Activated CD8-positive, alpha-beta memory T cell treated with anti-CD3 and anti-CD28 coated beads for 4 hours (primary cell): ENCODE measurements at places on chromosomes 5 and 9.

DNA sequence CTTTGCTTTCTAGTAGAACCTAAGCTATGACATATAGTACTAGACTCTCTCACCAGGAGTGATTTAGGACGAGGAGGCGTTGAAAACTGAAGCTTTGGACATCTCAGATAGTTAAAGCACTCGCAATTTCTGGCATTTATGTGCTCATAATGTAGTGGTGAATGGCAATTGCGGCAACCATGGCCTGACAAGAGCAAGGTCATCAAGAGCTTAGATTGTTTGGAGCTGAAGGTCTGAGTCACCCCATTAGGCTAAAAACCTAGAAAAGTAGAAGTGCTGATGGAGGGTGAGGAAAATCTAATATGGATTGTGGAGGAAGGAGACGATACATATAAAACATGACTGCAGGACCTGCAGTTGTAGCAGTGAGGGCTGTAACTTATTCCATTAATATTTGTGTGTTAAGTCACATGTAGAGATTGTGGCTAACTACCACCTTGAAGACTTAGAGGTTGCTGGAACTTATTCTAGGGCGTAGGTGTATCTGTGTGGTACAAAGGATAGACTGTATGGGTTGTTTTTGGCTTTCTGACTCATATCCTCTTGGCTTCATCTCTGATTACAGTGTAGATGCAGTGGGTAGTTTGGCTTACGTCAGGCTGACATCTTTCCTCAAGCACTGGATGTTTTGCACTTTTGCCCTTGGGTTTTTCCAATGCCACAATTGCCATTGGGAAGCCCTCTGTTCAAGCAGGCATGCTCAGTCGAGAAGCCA, 138.9 kb upstream of the CDKN2B start:
- no peak for DNase-seq

DNA sequence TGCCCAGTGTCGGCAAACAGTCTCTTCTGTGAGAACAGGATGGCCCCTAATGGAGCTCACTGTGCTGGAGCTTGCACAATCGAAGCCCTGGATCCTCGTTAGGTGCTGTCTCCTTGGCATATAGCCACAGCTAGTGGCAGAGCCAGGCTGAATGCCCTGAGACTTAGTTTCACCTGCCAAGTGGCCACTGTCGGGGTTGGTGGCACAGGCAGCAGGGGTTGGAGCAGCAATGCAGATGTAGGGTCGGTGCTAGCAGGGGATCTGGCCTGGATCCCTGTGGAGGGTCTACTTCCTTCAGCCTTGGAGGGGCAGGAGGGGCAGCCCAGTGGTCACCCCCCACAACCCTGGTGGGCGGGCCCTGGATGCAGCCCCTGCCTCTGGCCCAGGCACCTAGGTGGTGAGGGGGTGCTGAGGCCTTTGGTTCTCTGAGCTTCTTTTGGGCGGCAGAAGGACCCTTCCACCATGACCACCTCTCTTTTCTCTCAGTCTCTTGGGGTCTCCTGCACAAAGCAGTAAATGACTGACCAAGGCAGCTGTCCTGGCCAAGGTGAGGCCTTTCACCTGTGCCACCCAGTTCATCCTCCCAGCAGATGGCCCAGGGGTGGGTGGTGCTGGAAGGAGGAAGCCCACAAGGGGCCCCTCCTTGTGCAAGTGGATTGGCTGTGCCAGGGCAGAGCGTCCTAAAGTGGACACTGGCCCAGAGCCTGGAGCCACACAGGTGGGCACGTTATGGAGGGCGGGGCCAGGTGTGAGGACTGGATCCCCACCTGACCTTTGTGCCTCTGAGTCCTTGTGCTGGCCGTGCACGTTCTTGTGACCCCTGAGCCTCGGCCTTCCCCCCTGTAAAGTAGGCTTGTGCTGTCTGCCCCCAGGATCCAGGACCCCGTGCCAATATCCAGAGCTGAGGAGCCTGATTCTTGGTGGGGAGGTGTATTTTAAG, 44.8 kb downstream of the PHF2 start:
- no peak for DNase-seq

GRCh38 chr9:91161465-91162300, 200.0 kb downstream of the AUH start:
- DNase-seq: no peak

DNA sequence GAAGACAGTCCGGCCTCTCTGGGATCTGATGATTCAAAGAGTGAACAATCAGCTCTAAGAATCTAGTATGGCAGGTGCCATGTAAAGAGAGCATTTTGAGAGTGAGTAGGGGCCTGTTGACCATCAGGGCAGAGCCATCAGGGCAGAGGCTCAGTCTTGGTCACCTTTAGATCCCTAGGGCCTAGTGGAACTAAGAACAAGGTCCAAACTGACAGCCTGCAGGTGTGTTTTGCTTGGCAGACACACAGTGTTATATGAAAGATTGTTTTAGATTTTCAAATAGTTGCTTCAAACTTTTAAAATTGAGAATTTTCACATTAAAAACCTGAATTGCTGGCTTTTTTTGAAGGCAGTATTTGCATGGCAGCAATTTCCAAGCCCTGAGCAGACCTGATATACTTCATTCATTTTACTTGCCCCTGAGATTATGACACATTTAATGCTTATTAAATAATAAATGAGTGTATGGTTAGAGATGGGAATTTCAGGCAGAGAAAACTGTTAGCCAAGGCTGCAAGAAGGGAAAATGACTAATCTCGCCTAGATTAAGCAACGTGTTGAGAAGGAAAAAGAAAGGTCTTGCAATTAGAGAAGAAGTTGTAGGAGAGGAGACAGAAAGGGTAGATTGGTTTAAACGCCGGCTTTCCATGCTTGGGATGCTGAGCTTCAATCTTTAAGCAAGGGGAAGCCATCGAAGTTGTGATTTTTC, 279.6 kb downstream of the ARRDC3 start:
- no peak for DNase-seq
